ENCODE measurements at places on chromosomes 6 and 20.

- no peak for DNase-seq
Observed at GRCh38 chr20:12893019-12893418, 115.8 kb upstream of the SPTLC3 start.

GRCh38 chr6:87155842-87156815 is 764 bp downstream of the ZNF292 start:
- peak; percentile 23 for DNase-seq

DNA sequence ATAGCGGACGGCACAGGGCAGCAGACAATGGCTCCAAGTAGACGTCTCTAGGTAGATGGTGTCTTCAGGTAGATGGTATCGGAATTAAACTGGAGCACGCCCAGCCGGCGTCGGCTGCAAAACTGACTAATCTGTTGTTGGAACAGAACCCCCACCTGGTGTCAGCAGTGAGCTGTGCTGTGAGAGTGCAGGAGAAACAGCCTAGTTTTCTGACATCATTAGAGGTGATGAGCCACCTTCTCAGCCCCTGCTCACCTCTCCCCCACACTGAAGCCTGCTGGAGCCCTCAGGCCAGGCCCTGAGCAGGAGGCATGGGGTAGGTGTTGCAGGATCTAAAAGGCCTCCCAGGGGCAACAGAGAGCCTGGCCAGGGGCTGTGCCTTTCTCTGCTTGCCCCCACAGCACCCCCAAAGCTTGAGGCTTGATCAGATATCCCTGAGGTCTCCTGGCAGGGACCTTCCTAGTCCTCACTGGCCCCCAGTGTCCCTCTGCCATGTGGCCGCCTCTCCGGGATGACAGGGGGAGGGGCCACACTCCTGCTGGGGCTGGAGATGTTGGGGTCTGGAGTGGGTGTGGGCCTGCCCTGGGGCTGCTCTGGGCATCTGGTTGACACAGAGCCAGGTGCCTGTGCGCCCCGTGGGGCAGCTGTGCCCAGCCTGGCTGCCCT is 6.9 kb upstream of the HELZ2 start:
- DNase-seq, result peak; percentile 71

GRCh38 chr20:62214067-62214466 is 6.0 kb downstream of the HRH3 start:
- DNase-seq, result no peak

- DNase-seq, result no peak
Observed at GRCh38 chr20:41635158-41635557, 17.0 kb upstream of the CHD6 start.

GRCh38 chr6:91874971-91875370 is 1288.1 kb upstream of the MAP3K7 start:
- no peak for DNase-seq

- DNase-seq, result no peak
Observed at GRCh38 chr6:34022250-34022872, 123.5 kb downstream of the GRM4 start.

DNA sequence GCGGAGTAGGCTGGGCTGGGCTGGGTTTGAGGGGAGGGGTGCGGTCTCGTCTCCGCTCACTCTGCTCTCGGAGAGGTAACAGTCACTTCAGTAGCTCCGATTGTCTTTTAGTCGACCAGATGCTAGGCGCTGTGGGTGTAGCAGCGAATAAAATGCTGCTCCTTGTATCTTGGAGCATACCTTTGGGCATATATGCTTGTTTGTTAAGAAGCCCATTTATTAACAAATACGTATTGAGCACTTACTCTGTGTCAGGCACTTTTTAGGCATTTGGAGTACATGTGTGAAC is 545 bp downstream of the ACTR5 start:
- DNase-seq, result peak; percentile 36

GRCh38 chr6:20211941-20212391 is 303 bp downstream of the MBOAT1 start:
- DNase-seq, result no peak

DNA sequence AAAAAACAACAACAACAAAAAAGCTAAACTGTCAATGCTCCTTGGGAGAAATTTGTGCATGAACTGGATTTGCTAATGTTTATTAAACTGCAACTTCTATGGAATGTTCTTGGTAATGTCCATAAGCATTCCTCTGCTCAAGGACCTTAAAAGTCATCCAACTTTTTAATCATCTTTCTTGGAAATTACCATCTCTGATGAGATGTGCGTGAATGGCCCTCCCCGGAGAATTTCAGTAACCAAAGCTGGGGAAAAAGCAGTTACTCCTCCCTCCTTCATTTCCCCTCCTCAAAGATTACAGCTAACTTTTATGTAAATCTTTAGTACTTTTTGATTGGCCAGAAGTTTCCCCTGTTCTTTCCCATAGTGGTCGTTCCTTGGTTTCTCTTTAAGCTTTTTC is 5.2 kb downstream of the TBCC start:
- DNase-seq, result no peak

GRCh38 chr6:132819405-132820161 is 5.2 kb downstream of the RPS12 start:
- no peak for DNase-seq

DNA sequence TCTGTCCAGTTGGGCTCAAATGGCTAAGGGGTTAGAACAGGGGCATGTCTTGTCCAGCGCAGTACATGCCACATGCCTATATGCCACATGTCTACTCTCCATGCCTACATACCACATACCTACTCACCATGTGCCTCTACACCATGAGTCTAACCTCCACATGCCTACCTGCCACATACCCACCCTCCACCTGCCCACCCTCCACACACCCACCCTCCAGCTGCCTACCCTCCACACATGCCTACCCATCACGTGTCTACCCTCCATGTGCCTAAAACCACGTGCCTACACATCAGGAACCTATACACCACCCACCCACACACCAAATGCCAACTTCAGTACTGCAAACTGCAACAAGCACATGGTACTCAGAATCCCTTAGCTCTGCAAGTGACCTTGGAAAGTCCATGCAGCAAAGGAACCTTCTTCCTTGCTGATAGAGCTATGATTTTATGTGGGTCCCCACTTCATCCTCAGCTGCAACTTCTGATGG is 113.0 kb upstream of the CST7 start:
- no peak for DNase-seq

DNA sequence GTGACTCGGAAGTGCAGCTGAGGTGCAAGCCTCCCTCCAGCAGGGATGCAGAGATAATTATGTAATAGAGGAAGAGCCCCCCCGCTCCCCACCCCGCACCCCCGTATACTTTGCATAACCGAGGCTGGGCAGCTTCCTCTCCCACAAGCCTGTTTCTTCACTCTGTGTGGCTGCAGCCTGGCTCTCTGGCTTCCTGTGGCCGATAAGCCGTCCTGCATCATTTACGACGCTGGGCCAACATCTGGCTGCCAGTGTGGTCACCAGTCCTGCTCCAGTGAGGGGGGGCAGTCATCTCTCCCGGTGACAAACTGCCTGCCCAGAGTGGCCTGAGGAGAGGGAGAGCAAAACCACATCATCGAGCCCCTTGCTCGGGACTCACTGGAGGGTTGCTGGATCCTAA is 59.2 kb downstream of the RBM38 start:
- DNase-seq, result no peak

GRCh38 chr6:48084201-48084600 is 26.8 kb downstream of the PTCHD4 start:
- DNase-seq, result no peak

- DNase-seq, result no peak
Observed at GRCh38 chr6:135853986-135854385, 2.5 kb downstream of the PDE7B start.

DNA sequence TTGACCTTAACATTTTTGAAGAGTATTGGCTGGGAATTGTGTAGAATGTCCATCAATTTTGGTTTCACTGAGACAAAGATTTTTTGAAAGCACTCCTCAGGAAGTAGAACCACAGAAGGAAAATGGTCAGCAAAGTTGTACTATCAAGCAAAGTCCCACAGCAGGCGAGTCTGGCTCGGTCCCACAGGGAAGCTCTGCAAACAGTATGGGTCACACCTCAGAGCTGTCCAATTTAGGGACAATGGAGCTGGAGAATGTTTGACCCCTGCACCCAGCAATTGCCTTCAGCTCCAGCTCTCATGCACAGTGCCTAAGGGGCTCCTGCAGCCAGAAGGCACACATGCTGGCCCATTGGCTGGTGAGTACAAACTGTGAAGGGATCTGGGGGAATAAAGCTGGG is 147.0 kb downstream of the MAFB start:
- DNase-seq, result no peak

- DNase-seq, result no peak
Observed at GRCh38 chr20:3339076-3339475, 68.4 kb downstream of the DNAAF9 start.

DNA sequence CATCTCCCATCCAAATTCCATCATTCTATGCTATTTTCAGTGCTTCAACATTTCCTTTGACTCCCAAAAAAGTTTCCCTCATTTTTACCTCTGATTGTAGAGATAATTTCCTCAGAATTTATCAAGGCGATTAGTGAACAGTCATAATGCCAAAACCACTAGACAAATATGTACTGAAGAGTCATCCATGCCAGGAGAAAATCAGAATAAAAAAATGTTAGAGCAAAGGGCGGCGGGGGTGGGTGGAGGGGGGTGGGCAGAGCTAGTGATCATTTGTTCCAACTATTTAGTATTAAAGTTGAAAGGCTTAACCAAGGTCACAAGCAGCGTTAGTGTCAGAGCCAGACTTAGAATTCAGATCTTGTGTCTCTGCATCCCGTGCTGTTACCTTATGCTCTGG is 5.3 kb upstream of the ADGRF5 start:
- DNase-seq, result no peak

DNA sequence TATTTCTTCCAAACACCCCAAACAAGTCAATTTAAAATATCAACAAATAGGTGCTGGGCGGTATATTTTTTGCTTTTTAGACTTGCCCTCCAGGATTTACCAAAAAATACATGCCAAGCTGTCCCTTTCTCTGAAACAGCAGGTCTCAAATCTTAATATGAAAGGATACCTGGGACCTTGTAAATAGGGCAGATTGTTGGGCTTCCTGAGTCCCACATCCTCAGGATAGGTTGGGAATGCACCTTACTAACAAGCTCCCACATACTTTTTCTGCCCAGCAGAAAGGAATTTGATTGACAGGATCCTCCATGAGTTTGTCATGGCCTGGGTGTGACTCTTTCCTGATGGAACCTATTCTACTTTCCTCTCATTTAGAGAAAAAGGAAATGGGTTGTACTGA is 4.9 kb upstream of the SLC24A3 start:
- no peak for DNase-seq

- no peak for DNase-seq
Observed at GRCh38 chr6:18016698-18017097, 29.3 kb upstream of the KIF13A start.

DNA sequence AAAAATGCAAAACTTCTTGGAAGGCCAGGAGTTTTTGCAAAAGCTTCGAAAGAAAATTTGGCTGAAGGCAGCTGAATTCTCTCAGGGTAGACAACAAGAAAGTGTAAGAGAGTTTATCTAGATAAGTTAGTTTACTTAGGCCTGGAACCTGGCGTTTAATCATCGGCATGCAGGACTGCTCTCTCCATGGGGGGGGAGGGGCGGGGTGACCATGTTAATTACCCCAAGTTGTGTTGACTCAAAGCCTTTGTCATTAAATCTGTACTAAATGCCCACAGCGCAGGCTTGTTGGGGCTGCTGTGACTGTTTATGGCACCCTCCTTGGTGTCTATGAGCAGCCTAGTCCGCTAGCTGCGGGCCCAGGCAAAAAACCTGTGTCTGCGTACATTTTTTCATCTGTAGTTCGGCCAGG is 20.1 kb upstream of the ZNF451 start:
- DNase-seq, result no peak

DNA sequence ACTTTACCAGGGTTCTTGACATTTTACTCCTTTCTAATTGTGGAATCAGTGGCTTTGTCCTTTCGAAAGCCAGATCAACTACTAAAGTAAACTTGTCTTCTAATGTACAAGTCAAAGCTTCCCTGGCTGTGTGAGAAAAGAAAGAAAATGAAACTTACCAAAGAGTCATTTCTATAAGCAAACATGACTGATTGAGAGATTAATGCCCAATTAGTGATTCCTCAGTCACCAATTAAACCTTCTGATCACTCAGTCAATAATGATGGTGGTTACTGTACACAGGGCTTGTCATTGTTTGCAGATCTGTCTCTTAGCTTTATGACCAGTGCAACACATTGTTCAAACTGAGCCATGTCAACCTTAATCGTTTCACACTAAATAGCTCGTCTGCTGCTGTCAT is 1168.4 kb upstream of the CITED2 start:
- no peak for DNase-seq

DNA sequence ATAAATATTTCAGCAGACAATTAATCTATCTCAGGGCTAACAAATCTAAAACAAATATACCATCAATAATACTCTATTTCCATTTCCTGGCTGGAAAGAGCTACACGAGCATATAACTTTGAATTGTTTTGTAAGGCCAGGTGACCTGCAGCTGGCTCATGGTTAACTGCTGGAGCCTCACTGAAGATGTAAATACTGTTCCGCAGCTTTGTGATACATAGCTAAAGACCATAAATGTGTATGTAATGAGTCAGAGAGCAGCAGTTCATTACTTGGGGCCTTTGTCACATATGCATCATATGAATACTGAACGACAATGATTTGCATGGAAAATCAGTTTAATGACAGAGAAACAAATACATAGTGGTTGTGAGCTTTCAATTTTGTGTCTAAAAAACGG is 109.4 kb upstream of the CCN2 start:
- DNase-seq, result no peak

GRCh38 chr6:135651964-135652755 is 154.6 kb upstream of the AHI1 start:
- DNase-seq, result no peak

DNA sequence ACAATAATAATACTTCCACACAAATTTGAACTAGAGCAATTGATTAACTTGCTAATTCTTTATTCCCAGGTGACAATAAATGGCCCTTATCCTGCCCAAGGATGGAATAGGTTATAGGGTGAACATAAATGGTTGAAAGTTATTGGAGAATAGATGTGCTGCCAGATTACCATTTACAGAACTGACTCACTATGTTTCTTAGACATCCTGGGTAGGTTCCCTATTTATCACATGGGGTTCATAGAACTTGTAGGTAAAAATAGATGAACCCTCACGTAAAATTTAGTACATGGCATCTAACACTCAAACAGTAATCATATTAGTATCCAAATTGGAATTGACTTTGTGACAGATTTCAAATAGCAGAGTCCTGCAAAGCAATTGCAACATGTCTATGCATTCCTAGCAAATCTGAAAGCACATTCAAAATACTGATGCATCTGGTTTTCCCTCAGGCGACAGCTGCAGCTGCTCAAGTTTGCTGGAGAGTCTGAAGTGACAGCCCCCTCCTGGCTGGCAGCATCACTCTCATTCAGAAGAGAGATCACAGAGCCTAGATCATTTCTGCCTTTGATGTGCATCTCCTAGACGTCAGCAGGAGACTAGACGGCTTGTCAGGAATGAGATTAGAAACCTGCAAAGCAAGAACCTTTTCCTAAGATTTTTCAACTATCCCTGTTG is 80.2 kb upstream of the RNF217 start:
- no peak for DNase-seq

GRCh38 chr6:38459291-38459690 is 180.4 kb downstream of the BTBD9 start:
- no peak for DNase-seq

Measured in activated CD4-positive, alpha-beta T cell treated with anti-CD3 and anti-CD28 coated beads for 1 hour (primary cell).